AG09309 (cell line): ENCODE measurements at places on chromosomes 11 and 22.
A peak's percentile ranks its signal among the peaks of the same experiment; 100 is the strongest.

DNA sequence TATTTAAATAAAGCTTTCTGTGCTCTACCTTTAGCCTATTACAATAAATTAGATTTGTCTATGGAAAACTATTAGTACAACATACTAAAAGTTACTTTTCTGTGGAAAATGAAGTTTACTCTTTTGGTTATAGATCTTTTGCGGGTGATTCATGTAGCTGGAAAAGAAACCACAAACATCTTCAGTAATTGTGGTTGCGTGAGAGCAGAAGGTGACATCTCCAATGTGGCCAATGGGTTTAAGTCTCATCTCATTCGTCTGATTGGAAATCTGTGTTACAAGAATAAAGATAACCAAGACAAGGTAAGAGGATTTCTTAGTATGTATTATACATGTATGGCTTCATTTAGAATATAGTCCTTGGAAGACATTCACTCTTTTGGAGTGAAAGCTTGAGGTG is 68.6 kb downstream of the ATXN10 start:
- no peak for DNase-seq

DNA sequence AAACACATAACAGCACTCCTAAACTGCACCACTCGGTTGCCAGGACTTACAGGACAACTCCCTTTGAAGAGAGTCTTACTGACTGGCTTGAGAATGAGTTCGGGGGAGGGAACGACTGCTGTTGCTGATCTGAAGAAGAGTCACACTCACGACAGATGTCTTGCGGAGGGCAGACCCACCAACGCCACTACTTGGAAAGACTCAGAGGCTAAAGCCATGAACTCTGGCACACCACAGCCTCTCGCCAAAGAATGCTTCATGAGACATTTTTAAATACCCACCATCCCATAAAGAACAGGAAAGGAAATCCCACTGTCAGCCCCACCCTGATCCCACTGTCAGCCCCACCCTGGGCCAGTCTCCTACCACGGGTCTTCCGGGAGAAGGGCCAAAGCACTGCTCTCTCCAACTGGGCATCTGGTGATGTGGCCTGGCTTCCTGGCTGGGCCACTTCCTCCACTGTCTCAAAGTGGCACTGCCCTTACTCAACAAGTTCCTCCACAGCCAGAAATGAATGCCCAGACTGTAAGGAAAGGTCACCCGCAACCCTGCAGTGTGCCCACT is 73.6 kb downstream of the MICAL3 start:
- DNase-seq: no peak

GRCh38 chr22:38831166-38831945 is 12.5 kb downstream of the NPTXR start:
- DNase-seq: no peak

GRCh38 chr11:11605181-11605580 is 16.6 kb downstream of the GALNT18 start:
- DNase-seq: no peak

- no peak for DNase-seq
These were observed 3.8 kb downstream of the CBLIF start for GRCh38 chr11:59841514-59841913.

GRCh38 chr11:61890529-61891330 is 615 bp downstream of the FADS3 start:
- DNase-seq: no peak

- no peak for DNase-seq
These were observed 18.0 kb downstream of the PHLDA2 start for GRCh38 chr11:2911088-2911784.

- DNase-seq: no peak
These were observed 251 bp downstream of the SHISA8 start for GRCh38 chr22:41914611-41915034.

DNA sequence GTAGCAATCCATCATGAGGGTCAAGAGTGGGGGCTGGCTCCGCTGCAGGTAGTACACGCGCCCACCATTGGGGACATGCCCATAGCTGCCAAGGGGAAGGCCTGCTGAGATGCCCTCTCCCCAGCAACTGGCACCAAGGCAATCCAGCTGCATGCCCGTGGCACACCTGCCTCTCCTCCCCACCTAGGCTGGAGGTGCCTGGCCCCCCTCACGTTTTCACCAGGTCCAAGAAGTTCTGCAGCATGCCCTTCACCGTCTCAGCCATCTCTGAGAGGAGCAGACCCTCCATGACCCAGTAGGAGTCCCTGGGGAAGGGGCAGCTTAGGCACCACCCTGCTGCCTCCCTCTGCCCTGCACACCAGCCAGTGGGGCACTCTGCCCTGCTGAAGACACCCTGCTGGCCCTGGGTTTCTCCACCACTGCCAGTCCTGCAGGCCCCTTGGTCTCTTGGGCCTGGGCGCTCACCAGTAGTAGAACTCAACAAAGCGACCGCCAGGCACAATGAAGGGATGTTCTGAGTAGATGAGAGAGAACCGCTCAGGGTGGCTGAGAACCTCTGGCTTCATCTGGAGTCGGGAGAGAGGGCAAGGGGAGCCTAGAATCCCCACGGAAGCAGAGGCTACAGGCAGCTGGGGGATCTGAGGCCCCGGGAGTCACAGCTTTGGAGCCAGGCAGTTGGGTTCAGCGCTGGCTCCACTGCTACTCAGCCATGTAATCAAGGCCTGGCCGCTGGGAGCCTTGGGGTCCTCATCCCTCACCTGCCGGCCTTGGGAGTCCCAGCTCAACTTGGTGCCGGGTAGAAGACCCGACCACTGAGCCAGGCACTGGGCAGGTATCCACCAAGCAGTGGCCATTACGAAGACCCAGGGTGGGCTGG is 17.8 kb downstream of the TREH start:
- DNase-seq: no peak

GRCh38 chr11:76263657-76264056 is 57.4 kb upstream of the WNT11 start:
- no peak for DNase-seq

DNA sequence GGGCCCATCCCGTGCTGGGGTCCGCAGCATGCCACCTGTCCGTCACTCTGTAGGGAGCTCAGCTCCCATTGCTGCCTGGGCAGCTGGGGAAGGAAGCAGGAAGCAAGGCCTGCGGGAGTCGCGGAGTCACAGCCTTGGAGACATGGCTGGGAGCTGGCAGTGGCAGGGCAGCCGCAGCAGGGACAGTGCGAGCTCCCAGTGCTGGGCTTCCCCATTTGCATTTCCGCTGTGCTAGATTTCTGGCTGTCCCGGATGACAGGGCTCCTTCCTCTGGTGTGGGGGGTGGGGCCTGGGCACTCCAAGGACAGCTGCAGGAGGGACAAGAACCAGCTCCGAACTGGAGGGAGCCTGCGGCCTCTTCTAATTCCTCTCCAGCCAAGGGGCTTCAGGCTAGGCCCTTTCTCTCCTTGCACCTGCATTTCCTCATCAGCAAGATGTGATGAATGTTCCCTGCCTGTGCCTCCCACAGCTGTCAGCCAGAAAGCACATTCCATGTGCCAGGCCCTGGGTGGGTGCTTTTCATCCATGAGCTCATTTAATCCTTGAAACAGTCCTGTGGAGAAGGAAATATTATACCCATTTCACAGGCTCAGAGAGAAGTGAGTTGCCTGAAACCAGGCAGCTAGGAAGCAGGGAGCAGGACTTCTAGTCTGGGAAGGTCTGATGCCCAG is 48.0 kb downstream of the MYO7A start:
- DNase-seq: no peak

GRCh38 chr11:6682591-6682935 is 577 bp downstream of the MRPL17 start:
- DNase-seq: no peak

DNA sequence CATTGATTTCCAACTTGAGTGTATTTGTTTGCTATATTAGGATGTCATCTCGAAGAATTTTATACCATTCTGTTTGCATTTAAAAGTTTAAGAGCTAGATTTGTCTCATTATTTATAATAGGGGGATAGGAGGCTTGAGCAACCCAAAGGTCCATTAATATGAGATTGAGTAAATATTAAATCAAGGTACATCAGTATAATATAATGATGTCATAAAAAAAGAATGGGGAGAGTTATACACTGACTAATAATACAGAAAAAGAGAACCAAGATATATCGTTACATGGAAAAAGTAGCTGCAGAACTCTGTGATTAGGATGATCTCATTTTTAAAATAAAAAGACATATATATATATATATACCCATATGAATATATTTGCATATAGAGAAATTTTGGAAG is 19.4 kb downstream of the SPA17 start:
- DNase-seq: no peak

GRCh38 chr11:9718147-9718546 is 54.3 kb downstream of the SWAP70 start:
- DNase-seq: no peak

DNA sequence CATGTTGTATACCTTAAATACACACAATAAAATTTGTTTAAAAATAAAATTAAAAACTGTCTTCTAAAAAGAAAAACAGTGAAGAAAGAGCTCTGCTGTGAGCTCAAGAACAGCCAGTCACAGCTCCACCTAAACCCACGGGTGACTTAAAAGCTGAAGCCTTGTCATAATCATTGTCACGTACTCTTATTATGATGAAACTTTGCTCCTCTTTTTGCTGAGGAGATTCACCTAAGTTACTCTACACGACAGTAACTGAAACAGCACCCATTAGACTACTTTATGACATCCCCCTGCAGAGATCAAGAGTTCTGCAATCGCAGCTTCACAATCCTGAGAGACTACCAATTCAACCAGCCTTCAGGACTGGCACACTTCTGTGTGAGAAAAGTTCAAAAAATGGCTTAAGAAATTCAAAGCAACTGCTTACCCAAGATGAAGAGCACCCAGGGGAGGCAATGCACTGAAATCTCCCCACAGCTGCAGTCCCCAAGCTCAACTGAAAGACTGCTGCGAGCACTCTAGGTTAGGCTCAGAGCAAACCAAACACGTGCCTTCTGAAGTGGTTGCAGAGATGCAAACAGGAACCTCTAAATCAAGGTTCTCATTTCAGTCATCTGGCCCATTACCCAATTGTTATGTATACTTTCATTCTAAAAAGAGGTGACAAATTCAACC is at the start of gene JAML:
Gene JAML, minus strand, starts transcription at position 501 of the 678 bp plus-strand sequence. CDS start 10,145 bp downstream, outside the sequence.
- DNase-seq: no peak

GRCh38 chr22:45540122-45540521 is 37.4 kb downstream of the FBLN1 start:
- no peak for DNase-seq

- no peak for DNase-seq
These were observed 73.0 kb upstream of the ADSL start for GRCh38 chr22:40273319-40273718.

DNA sequence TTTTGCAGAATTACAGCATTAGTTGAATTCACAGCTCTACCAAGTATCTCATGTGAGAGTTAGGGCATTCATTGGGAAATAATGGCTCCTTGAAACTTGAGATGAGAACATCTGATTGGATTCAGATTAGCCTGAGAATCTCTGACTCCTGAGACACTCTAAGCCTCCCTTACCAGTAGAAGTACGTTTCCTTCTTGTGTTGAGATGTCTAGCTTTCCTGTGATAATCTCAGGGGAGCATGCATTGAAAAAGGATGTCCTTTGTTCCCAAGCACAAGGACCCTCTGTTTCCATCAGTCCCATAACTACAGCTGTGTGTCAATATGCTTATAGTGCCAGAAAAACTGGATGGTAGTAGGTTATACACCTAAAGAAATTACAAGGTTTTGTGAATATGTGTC is 35.2 kb upstream of the RDX start:
- DNase-seq: no peak

DNA sequence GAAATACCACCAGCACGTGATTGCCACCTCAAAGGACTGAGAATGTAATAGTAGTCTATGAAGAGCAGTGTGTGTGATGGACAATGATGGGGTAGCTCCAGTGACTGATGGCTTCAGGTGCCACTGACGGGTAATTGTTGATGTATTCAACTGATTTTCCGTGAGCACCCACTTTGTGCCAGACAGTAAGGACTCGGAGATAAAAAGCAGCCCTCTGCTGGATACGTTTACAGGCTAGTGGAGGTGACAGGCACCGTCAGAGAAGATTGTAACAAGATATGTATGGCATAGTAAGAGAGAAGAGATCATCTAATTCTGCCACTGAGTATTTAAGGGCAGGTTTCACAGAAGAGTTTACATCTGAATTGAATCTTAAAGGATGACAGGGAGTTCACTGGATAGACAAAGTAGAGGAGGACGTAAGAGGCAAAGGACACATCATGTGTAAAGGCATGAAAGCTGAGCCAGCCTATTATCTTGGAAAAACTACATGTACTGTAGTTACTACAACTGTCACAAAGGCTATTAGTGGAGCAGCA is 1.1 kb upstream of the ENTHD1 start:
- no peak for DNase-seq

GRCh38 chr11:114340311-114341131 is 44.3 kb downstream of the NNMT start:
- DNase-seq: peak; percentile 57

GRCh38 chr11:74100231-74100630 is 70.6 kb downstream of the C2CD3 start:
- DNase-seq: no peak

DNA sequence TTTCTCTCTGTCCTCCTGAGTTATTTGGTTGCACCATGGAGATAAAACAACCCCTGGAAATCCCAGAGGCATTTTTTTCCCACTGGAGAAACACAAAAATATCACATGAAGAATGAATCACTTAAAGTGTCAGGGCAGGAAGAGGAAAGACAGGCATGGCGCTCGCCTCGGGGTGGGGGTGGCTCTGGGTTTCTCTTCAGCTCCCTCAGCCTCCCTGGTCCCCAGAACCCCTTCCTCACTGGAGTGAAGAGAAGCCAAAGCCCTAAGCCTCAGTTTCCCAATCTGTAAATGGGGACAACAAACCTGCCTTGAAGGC is 938 bp downstream of the SHISAL1 start:
- peak; percentile 38 for DNase-seq

DNA sequence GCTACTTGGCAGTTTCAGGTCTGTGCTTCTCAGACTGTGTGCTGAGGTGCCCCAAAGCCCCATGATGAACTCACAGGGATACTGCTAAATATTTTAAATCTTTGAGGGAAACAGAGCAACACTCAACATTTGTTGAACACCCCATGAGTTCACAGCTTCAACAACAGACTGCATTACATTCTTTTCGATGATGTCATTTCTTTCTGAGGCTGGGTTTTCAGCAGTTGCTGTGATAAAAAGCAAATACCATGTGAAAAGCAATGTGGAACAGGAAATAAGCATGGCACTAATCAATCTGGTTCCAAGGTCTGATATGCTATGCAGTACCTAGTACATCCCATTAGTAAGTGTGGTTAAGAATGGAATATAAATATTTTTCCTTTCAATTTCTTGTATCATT is 82.7 kb downstream of the RPL27A start:
- no peak for DNase-seq

- no peak for DNase-seq
These were observed 20.9 kb downstream of the ATXN10 start for GRCh38 chr22:45692549-45692948.
